ENCODE measurements at places on chromosomes 16 and 17. TPM values are rescaled to one million over a fixed set of nuclear protein-coding genes. Genes with fewer than 3 reads are reported as not detected.

- no peak for DNase-seq
Observed at GRCh38 chr17:16939606-16940115, 32.3 kb downstream of the TNFRSF13B start.

GRCh38 chr16:84024854-84025253 is 17.7 kb downstream of the SLC38A8 start:
- no peak for DNase-seq

GRCh38 chr16:14111713-14112538 is 40.8 kb downstream of the MRTFB start:
- DNase-seq: no peak

- DNase-seq: peak; percentile 88
Observed at GRCh38 chr17:2401426-2402221, 764 bp upstream of the MNT start.

MYH8 gene
- not detected for total RNA-seq

KCNG4 gene
- not detected for total RNA-seq

- DNase-seq: no peak
Observed at GRCh38 chr17:66670206-66670605, 164.7 kb upstream of the CACNG5 start.

DNA sequence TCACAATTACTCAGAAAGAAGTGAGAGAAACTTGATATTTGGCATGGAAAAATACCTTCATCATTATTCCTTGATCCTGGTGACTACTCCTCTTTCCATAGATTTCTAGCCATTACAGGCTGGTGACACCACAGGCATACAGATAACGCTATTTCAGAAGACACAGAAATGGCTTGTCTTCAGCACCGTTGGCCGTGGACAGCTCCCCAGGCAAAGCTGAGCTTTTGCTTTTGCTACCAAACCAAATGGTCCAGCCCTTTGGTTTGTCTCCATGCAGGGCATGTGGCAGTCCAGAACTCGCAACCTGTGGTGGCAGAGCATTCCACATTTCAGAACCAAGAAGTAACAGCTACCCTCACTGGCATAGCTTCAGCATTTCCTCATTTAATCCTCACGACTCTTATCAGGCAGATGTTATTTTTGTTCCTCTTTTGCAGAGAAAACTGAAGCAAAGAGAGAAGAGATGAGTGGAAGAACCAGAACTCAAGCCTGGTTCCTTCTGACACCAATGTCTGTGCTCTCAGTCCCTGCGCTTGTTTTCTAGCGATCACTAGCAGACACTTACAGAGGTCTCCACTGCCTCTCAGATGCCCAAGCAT is 55.5 kb downstream of the HS3ST4 start:
- DNase-seq: no peak

- DNase-seq: no peak
Observed at GRCh38 chr16:19567560-19567959, 12.1 kb downstream of the VPS35L start.

- no peak for DNase-seq
Observed at GRCh38 chr16:89409161-89409711, 81.1 kb downstream of the ANKRD11 start.

- no peak for DNase-seq
Observed at GRCh38 chr16:4246777-4247459, 5.0 kb upstream of the SRL start.

KRT32 gene
- not detected for total RNA-seq

SPNS2 gene
- 110 TPM for total RNA-seq

DNA sequence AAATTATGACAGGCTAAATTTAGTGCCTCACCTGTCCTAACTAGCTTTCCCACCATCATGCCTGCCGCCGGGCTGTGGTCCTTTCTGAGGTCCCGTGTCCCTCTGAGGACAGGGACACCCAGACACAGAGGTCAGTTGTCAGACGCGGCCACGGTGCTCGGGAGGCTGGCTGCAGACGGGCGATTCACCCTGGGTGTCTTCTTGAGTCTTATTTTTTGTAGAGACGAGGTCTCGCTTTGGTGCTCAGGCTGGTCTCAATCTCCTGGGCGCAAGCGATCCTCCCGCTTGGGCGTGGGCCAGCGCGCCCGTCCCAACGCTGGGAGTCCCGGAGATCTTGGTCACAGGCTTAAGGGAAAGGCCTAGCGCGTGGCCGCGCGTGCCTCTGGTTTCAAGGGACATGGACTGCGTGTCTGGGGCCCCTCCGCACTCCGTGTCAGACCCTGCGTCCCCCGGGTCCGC is 797 bp upstream of the RAB11FIP3 start:
- no peak for DNase-seq

CMTM2 gene
- 1.8 TPM for total RNA-seq

GRCh38 chr17:6512552-6512951 is 43.8 kb downstream of the PITPNM3 start:
- no peak for DNase-seq

GRCh38 chr16:29820271-29820701 is at the start of gene MVP:
TSS of gene MVP (plus strand) at chr16:29820462. CDS start at chr16:29830550, 10,088 bp downstream.
- DNase-seq: no peak

DNA sequence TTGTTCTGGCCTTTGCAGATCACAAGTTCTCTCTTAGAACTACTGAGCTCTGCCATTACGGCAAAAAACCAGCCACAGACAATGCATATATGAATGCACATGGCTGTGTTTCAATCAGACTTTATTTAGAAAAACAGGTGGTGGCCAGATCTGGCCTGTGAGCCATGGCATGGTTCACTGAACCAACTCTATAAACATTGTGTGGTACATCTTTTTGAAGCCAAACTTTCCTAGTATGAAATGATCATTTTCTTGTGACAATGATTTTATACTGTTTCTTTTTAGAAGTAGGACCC is 65.9 kb upstream of the AMZ2 start:
- DNase-seq: no peak

GRCh38 chr17:41678907-41679739 is 9.6 kb upstream of the EIF1 start:
- DNase-seq: peak; percentile 83

DNA sequence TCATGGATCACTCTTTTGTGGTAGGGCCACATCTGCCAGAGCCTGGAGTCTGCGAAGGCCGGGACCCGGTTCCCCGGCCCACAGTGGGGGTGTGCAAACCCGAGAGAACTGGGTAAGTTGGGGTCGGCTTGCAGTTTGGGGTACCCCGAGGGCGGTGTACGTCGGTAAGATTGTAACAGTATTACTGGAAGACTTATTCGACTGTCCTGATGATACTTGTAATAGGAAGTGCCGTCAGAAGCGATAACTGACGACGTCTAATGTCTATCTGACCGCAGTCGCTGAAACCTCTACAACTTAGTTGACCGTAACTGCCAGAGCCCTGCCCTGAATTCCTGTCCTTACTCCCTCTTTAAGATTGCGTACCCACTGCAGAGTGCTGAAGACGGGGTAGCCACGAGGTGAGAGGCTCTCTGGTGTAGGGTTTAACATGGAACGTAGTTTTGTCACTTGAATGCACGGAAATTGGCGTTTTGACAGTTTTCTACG is 24.0 kb downstream of the TRPV2 start:
- DNase-seq: no peak

DNA sequence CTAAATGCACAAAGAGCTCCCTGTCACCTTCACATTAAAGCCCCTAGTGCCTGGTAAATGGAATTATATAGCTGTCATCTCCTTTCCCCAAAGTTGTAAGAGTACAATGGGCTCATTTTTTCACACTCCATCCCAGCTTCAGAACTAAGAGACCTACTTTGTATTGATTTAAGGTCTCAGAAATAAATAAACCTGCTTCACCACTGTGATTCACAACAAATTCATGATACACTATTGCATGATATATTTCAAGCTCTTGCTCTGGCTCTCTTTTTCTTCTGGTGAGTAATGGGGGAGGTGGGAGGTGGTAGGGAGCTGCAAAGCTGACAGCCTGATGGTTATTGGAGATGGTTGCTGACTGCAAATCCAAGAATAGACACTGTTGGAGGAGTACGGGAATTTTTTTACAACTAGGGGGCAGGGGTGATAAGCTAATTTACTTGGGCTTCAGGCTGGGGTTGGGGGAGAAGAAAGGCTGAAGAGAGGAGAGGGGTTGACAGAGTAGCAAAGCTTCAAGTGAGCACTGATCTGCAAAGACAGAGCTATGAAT is 189.9 kb downstream of the AATF start:
- DNase-seq: no peak
